ENCODE measurements at places on chromosomes 6 and 20. TPM values are rescaled to one million over a fixed set of nuclear protein-coding genes. Genes with fewer than 3 reads are reported as not detected.

DNA sequence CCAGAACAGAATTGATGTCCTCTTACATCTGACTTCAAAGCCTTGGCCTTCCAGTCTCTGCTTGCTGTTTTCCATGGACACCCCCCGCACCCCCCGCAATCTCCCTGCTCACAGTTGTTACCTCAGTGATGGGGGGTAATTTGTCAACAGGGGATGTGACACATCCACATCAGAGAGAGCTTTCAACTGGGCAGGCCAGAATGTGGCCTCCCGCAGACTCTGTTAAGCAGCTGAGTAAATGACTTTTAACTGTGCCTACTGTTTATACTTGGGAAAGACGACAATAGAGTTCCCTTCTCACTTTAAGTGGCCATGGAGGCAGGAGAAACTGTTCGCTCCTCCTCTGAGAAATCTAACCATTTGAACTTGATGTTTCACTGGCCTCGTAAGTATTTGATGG is 51.0 kb downstream of the TXNDC5 start:
- H3K27me3 ChIP-seq: no peaks in the 10 kb centered on the region
- no peak overlapping the region for H3K4me3 ChIP-seq
- DNase-seq: no peak

GRCh38 chr6:163490826-163491577 is 76.5 kb downstream of the QKI start:
- no peaks in the 10 kb centered on the region for H3K36me3 ChIP-seq
- no peak overlapping the region for H3K27ac ChIP-seq
- H3K4me3 ChIP-seq: no peak overlapping the region
- H3K27me3 ChIP-seq: no peaks in the 10 kb centered on the region
- DNase-seq: no peak

GRCh38 chr6:157246048-157246630 is 77.2 kb downstream of the TMEM242 start:
- H3K27ac ChIP-seq: no peak overlapping the region
- H3K4me3 ChIP-seq: no peak overlapping the region
- no peak for DNase-seq
- peaks cover 4% of the 10 kb centered on the region for H3K27me3 ChIP-seq
- H3K36me3 ChIP-seq: no peaks in the 10 kb centered on the region

GRCh38 chr6:24833711-24834386 is 35.1 kb upstream of the ARMH2 start:
- no peak for DNase-seq
- no peaks in the 10 kb centered on the region for H3K36me3 ChIP-seq
- H3K4me3 ChIP-seq: no peak overlapping the region

- H3K4me1 ChIP-seq: no peaks in the 10 kb centered on the region
- H3K4me3 ChIP-seq: no peak overlapping the region
- no peak for DNase-seq
- peaks cover 40% of the 10 kb centered on the region for H3K27me3 ChIP-seq
- H3K27ac ChIP-seq: no peak overlapping the region
Measured at GRCh38 chr20:25987073-25987927, 290.6 kb upstream of the ZNF337 start.

DNA sequence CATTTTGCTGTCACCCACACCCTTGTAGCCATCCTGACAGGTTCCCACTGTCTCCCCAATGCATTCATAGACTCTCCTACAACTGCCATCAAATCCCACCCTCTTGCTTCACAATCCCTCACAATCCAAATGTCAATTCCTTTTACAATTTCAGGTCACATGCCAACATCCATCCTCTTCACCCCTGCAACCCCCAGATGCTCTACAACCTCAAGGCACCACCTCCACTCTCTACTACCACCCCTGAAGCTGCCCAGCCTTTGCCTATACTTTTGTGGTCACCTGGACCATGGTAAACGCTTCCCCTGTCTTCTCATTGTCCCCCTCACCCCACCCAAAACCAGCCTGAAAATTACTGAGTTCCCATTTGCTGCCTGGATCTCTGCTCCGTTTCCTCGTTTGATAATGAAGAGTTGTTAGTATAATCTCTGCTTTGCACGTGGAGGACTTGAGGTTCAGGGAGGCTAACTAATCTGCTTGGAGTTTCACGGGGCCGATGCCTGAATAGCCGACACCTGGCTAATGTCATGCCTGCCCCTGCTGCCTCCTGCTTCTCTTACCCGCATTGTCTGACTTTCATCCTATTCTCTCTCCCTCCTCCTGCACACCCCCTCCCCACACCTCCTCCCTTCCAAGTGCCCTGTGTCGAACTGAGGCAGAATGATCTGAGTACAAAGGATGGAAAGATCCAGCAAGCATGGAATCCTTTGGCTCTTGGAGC is 82.4 kb upstream of the TOX2 start:
- H3K4me1 ChIP-seq: no peaks in the 10 kb centered on the region
- peaks cover 2% of the 10 kb centered on the region for H3K27me3 ChIP-seq
- H3K36me3 ChIP-seq: no peaks in the 10 kb centered on the region

- peaks cover 33% of the 10 kb centered on the region for H3K4me1 ChIP-seq
- no peak overlapping the region for H3K27ac ChIP-seq
- no peak overlapping the region for H3K4me3 ChIP-seq
- DNase-seq: no peak
- peaks cover 50% of the 10 kb centered on the region for H3K27me3 ChIP-seq
- no peaks in the 10 kb centered on the region for H3K36me3 ChIP-seq
Measured at GRCh38 chr20:64156136-64156885, 7.9 kb upstream of the MYT1 start.

The SLC17A1 gene
- not detected for total RNA-seq

- no peaks in the 10 kb centered on the region for H3K27me3 ChIP-seq
- no peak overlapping the region for H3K27ac ChIP-seq
- no peak for DNase-seq
- H3K4me3 ChIP-seq: no peak overlapping the region
- H3K36me3 ChIP-seq: no peaks in the 10 kb centered on the region
Measured at GRCh38 chr6:143732536-143732935, 54.8 kb downstream of the PHACTR2 start.

Measured in HepG2 (cell line).